Stimulated activated CD8-positive, alpha-beta memory T cell treated with anti-CD3 and anti-CD28 coated beads, Interleukin-7, amount 100 ng/mL, for 24 hours (primary cell): ENCODE measurements at places on chromosomes 5 and 9.
A peak's percentile ranks its signal among the peaks of the same experiment; 100 is the strongest.

- no peak for DNase-seq
These were observed 408.0 kb downstream of the CTNND2 start for GRCh38 chr5:11496137-11496719.

GRCh38 chr9:32581512-32582143, 8.7 kb upstream of the NDUFB6 start:
- DNase-seq = no peak

DNA sequence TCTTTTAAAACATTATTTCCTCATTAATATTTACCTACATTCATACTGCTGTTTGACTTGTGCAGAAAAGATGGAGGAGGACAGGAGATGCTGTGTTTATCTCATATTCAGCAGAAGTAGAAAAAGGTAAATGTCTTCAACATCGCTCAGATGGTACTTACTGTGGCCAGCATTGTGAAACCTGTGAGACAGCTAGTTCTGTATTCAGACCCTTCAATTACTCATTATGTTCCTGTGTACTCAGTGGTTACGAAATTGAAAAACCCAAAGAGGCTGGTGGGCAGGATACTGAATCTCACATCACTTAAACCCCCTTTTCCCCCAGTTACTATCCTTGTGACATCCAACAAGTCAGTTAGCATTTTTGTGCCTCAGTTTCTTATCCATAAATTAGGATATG, 216.0 kb downstream of the KDM4C start:
- no peak for DNase-seq

DNA sequence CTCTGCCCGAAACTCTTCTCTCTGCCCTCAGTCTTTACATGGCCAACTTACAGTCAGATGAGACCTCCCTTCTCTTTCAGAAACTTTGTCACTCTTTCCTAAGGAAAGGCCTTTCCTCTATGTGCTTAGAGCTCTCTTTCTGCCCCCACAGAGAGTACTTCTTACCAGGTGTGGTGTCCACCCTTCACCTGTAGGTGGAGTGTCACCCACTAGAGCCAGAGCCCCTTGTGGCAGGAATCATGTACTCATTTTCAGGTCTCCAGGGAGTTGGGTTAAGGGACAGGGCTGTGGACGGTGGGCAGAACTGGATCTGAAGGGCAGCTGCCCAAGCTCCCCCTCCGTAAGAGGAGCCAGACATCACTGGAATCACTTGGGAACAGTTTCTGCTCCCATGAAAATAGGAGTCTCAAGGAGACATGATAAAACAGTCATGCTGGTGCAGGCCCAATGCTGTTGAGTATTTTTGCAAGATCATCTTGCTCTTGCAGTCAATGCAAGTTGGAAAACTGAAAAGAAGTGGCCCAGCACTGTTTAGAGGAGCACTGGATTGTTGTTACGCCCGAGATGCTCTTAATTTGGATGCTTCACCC, 436.7 kb downstream of the ZSWIM6 start:
- no peak for DNase-seq

GRCh38 chr5:32074401-32074800, 99.7 kb downstream of the GOLPH3 start:
- no peak for DNase-seq

DNA sequence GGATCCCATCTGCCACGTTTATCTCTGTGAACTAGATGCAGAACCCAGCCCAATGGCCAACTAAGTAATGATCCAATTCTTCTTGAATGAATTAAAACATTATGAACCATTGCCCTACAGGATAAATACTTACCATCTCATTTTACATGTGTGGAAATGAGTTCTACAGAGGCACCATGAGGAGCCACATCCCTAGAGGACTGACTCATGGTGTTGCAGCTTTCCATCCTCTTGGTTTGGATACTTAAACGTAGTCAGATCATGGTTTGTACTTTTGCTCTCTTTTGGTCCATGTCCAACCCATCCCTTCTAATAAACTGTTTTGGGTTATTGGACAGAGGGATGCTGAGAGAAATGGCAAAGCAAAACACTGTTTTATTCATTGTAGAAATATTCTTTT, 484.8 kb downstream of the EBF1 start:
- DNase-seq = no peak

DNA sequence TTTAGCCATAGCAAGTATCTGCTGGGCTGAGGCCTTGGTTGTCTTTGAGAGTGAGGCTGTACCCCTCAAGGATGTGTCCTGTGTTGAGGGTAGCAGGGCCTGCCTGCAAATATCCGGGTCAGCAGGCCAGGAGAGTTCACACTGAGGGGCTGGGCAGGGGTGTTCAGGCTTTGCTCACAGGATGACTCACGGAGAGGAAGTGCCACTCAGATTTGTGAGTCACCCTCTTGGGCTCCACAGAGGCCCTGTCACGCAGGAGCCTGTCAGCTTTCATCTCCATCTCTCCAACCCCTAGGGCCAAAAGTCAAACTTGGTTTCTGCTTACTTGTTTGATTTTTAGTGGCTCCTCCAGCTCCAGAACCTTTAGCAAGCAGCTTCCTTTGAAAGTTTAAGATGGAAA, 211.5 kb downstream of the SEC61B start:
- peak; percentile 18 for DNase-seq

DNA sequence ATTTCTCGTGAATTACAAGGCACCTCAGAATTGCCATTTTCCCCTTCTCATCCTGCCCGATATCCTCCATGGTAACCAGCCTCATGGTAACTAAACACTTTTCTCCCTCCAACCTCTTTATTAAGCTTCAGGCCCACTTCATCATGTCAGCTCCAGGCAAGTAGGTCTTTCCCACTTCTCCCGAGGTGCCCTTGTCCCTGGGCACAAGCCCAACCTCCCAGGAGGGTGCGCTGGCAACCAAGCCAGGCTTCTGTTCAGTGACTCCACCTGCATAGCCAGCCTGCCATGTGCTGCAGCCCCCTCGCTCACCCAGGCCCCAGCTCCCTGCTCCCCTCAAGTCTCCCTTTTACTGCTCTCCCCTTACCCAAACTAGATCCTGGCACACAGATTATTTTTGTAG, 47.4 kb upstream of the AFAP1L1 start:
- no peak for DNase-seq

- DNase-seq = no peak
These were observed 19.7 kb upstream of the GCNT4 start for GRCh38 chr5:75072061-75072460.

GRCh38 chr9:114281473-114282103, 41.3 kb upstream of the ORM1 start:
- DNase-seq = no peak

DNA sequence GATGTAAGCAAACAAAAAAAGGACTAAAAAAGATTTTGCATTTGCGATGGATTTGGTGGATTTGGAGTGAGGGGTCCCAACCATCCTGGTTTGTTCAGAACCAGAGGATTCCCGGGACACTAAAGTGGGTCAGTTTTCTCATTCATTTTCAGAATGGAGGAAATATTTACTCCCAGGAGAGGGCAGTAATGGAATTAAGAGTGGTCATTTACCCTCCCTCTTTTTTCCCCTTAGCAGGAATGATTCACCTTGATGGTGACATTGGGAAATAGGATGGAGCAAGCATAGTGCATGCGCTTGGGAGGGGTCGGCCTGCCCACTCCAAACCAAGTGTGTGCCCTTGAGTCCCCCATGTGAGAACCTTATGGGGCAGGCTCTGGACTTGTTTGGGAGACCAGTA, 164.2 kb upstream of the PUM3 start:
- no peak for DNase-seq

DNA sequence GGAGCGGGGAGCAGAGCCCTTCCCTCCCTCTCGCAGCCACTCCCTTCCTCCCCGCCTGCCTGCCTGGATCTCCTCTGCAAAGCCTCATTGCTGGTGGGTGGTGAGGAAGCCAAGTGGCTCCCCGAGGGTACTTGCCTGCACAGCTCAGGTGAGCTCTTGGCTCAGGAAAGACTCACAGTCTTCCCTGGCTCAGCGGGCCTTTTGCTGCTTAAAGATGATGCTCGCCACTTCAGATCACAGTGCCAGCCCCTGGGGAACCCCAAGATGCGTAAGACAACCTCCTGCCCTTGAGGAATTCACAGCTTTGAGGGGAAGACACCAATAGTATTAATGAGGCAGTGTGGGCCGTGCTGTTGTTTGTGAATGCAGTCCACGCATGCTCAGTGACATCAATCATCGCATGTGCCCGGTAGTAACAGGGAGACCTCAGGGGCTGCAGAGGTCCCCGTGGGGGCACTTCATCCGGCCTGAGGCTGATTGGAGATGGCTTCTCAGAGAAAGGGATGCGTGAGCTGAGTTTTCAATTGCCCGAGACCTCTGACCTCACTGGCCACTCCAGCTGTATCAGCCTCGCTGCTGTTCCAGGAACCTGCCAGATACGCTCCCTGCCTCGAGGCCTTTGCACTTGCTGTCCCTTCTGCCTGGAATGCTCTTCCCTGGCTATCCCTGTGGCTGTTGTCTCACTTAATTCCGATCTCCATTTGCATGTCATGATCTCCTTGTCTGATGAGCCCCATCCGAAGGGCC, 36.8 kb downstream of the ERGIC1 start:
- no peak for DNase-seq

DNA sequence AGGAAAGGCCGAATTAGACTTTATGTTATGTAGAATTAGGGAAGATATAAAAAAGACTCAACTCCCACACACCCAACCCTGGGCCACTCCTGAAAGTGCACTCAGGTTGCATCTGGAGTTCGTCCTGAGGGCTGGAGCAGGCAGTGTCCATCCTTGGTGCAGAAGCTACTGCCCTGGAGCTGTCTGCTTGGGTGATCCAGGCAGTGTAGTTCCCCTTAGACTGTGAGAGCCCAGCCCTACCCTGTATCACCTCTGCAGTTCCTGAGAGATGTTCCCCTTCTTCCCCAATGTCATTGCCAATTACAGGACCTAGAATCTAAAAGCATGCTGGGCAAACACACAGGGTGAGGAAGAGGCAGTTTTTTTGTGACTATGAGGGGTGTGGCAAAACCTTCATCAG, 368.3 kb upstream of the ST8SIA4 start:
- DNase-seq = no peak

GRCh38 chr5:138468133-138468965, 3.1 kb downstream of the EGR1 start:
- no peak for DNase-seq

GRCh38 chr5:137372773-137373160, 126.4 kb downstream of the SPOCK1 start:
- DNase-seq = no peak

DNA sequence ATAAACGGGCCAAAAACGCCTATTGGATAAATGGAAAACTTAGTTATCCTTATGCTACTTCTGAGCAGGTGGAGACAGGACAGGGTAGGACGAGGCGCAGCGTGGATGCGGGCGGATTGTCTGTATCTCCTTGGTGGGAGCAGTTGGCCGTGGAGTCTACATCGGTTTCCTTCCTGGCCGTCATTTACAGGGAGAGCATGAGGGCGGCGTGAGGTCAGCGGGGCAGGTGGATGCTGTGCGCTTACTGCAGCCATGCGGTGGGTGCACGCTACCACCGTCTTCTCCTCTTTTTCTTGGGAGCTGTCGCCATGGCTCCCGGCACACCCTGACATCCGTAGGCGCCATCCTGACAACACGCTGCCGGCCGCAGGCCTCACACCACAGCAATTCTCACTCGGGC, 121.3 kb downstream of the ADAMTS2 start:
- DNase-seq = no peak

- DNase-seq = no peak
These were observed 3.3 kb downstream of the NR6A1 start for GRCh38 chr9:124767821-124768220.

DNA sequence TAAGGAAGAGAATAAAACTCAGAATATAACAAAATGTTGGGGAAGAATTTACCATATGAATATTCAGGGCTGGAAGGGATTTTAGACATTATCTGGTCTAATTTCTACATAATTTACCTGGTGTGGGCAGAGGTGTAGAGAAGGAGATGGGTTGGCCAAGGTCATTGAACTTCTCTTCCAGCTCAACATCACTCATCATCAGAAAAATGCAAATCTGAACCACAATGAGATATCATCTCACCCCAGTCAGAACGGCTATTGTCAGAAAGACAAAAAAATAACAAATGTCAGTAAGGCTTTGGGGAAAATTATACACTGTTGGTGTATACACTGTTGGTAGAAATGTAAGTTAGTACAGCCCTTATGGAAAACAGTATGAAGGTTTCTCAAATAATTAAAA, 121.7 kb downstream of the PTTG1 start:
- DNase-seq = no peak

DNA sequence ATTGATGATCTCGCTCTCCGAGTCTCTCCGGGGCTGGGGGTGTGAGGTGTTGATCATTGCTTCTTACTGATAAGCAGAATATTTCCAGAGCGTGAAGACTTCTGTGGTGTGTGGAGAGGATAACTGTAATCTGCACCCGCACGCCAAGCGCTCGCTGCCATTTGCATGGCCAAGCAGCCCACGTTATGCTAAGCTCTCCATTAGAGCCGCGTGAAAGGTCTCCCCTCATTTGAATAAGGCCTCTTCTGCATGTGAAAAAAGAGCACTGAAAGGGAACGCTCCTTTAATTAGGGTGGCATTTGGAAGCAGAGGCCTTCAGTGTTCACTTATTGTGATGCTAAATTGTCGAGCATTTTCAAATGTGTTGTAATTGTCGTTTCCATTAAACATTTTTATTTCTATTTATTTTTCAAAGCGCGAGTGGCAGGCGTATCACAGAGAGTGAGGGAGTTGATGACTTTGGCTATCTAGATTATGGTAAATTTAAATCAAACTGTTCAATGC, 163.6 kb upstream of the IRX2 start:
- DNase-seq = no peak
